GM23338 (cell line): ENCODE measurements at places on chromosomes 6 and 20. TPM values are rescaled to one million over a fixed set of nuclear protein-coding genes. Genes with fewer than 3 reads are reported as not detected.

GRCh38 chr20:63097336-63097831 is 90.6 kb upstream of the BHLHE23 start:
- DNase-seq, result no peak
- H3K27me3 ChIP-seq, result peaks cover 42% of the 10 kb centered on the region
- no peaks in the 10 kb centered on the region for H3K36me3 ChIP-seq
- H3K27ac ChIP-seq, result no peak overlapping the region

DNA sequence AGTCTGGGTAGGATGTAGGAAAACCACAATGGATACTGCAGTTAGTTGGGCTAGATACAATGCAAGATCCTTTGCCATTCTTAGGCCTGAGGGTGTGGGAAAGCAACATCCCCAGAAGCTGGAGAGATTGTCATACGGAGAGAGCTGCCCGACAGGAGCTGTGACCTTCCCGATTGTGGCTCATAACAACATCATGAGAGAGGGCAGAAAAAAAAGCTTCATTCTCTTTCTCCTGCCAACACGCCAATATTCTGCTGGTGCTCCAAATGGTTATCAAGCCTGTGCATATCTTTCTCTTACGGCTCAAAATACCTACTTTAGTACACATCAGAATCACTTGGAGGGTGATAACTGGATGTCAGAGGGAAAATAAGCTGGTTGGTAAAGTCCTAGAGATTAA is 81.1 kb downstream of the IBTK start:
- DNase-seq, result no peak
- no peak overlapping the region for H3K27ac ChIP-seq
- H3K4me1 ChIP-seq, result no peaks in the 10 kb centered on the region
- H3K27me3 ChIP-seq, result no peaks in the 10 kb centered on the region

DNA sequence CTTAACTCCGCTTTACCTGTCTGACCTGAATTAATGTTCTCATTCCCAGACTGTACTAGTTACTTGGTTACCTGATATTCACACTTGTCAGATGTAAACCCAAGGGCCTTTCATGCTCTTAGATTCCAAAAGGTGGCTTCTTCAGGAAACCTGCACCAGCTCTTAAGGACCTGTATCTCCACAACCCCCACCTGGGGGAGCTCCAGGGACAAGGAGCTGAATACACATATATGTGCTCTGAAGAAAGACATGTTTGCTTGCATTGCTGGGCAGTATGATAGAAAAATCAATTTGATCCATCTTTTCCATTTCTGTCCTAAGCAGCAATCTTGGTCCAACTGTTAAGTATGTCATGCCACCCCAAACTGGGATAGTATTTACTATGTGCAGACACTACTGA is 64.8 kb upstream of the POU3F2 start:
- no peaks in the 10 kb centered on the region for H3K4me1 ChIP-seq
- no peaks in the 10 kb centered on the region for H3K27me3 ChIP-seq
- no peaks in the 10 kb centered on the region for H3K36me3 ChIP-seq

DNA sequence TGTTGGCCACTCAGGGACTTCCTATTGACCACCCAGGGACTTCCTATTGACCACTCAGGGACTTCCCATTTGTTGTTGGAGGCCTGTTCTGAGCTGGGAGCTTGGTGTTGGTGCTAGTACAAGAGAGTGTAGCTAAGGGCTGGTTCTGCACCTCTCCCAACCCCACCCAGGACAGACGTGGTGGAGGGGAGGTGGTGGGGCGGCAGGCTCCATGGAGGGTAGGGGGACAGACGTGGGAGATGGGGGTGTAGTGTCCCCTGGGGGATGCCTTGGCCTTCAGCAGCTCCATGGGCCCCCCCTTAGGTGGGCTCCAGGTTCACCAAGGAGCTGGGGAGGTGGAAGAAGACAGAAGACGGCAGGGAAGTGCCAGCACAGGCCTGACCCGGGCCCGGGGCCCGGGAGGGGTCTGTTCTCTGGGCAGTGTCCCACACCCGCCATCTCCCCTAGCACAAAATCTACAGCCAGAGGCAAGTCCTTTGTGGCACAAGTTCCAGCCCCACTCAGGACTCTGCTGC is 33.9 kb downstream of the CHRNA4 start:
- H3K4me1 ChIP-seq, result no peaks in the 10 kb centered on the region; the same call in 1 of the 2 replicates
- H3K36me3 ChIP-seq, result no peaks in the 10 kb centered on the region
- no peak overlapping the region for H3K27ac ChIP-seq
- no peaks in the 10 kb centered on the region for H3K27me3 ChIP-seq

DNA sequence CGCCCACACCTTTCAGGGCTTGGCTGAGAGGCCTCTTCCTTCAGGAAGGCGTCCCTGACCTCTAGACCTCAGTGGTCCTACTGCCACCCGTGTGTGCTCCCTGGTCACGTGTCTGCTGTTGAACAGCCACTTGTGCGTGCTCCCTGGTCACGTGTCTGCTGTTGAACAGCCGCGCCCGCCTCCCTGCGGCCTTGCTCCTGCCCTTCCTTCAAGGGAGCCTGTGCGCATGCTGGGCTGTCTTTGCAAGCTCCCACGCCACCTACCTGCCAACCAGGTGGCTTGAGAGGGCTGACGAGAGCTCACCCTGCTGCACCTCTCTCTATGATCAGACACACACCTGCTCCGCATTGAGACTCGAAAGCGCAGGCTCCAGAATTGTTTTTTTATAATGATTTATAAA is 179.3 kb downstream of the BMP7 start:
- H3K27me3 ChIP-seq, result peaks cover 8% of the 10 kb centered on the region; the same call in 1 of the 2 replicates
- H3K27ac ChIP-seq, result no peak overlapping the region
- H3K36me3 ChIP-seq, result no peaks in the 10 kb centered on the region
- DNase-seq, result no peak
- no peak overlapping the region for H3K4me3 ChIP-seq

DNA sequence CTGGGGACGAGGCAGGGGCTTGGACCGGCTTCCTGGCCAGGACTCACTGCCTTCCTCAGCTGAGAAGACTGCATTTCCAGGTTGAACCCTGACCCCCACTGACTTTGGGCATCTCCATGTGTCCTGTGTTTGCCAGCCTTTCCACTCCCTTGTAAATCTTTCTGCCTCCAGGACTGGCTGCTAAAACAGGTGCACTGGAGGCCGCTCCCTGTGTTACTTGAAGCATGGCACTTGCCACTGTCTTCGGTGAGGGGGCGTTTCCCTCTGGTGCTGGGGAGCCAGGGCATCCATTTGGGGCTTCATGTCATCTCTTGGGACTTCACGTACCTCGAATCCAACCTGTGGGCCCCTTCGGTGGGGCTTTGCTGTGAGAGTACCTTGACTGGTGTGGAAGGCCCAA is 6.7 kb upstream of the RBM38 start:
- H3K27ac ChIP-seq, result no peak overlapping the region
- no peak overlapping the region for H3K4me3 ChIP-seq
- H3K27me3 ChIP-seq, result no peaks in the 10 kb centered on the region
- no peak for DNase-seq

DNA sequence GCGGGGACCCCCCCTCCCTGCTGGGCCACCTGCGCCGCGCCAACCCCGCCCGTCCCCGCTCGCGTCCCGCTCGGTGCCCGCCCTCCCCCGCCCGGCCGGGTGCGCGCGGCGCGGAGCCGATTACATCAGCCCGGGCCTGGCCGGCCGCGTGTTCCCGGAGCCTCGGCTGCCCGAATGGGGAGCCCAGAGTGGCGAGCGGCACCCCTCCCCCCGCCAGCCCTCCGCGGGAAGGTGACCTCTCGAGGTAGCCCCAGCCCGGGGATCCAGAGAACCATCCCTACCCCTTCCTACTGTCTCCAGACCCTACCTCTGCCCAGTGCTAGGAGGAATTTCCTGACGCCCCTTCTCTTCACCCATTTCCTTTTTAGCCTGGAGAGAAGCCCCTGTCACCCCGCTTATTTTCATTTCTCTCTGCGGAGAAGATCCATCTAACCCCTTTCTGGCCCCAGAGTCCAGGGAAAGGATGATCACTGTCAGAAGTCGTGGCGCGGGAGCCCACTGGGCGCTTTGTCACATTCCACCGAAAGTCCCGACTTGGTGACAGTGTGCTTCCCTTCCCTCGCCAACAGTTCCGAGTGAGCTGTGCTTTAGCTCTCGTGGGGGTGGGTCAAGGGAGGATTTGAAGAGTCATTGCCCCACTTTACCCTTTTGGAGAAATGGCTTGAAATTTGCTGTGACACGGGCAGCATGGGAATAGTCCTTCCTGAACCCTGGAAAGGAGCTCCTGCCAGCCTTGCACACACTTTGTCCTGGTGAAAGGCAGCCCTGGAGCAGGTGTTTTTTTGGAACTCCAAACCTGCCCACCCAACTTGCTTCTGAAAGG is 2.1 kb downstream of the VEGFA start:
- peak overlapping the region; percentile 99 for H3K4me3 ChIP-seq
- 0 out of 2 replicates have a peak, but pooled peaks cover under 1% of the 10 kb centered on the region for H3K36me3 ChIP-seq
- peak overlapping the region; percentile 93 for H3K27ac ChIP-seq

The NKX2-4 gene
- total RNA-seq, result 0.35 and 2.1 TPM in 2 replicates

The ABHD16B gene
- total RNA-seq, result not detected in 2 replicates

DNA sequence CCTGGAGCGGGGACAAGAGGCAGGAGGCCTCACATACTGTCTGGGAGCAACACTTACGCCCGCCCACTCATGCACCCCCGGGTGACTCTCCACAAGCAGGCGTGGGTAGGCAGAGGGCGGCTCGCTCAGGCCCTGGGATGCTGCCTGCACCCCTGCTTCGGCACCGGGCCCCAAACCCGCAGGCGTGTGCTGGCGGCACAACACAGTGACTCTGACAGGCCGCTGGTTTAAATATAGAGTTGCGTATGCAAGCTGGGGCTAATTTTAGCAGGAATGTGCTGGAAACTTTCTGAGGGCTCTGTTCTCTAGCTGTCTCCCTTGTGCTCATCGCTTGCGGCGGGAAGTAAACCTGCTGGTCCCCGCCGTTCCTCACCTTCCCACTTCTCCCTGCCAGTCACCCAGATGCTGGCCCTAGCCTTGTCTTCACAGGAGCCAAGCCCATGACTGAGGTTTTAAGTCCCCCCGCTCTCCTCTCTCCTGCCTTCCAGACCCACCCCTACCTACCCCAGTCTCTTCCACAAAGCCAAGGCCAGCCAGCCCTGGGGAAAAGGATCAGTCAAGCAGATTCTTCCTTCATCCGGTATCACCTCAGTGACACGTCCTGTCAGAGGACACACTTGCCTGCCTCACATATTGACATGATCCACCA is 94.5 kb upstream of the FOXP4 start:
- H3K36me3 ChIP-seq, result no peaks in the 10 kb centered on the region
- H3K27ac ChIP-seq, result no peak overlapping the region
- H3K4me3 ChIP-seq, result no peak overlapping the region
- H3K27me3 ChIP-seq, result peaks cover 19% of the 10 kb centered on the region

The WFDC10A gene
- total RNA-seq, result not detected in 2 replicates

The MUC22 gene
- total RNA-seq, result not detected in 2 replicates

DNA sequence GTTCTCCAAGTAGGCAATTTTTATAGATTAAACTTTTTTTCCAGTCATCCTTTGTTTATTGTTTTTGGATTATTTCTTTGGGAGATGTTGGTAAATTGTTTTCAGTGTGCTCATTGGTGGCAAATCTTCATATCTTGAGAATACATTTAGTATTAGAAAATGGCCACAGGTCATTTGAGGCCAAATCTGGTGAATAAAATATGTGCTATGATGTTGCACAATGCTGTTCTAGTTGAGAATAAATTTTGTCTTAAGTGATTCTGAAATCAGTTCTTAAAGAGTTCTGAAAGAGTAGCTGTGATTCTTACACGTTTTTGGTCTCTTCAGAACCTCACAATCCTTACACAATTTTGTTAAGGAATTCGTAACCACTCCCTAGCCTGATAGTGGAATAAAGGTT is 20.1 kb downstream of the CDKAL1 start:
- H3K27ac ChIP-seq, result no peak overlapping the region
- no peaks in the 10 kb centered on the region for H3K36me3 ChIP-seq
- H3K27me3 ChIP-seq, result no peaks in the 10 kb centered on the region
- H3K4me1 ChIP-seq, result no peaks in the 10 kb centered on the region

DNA sequence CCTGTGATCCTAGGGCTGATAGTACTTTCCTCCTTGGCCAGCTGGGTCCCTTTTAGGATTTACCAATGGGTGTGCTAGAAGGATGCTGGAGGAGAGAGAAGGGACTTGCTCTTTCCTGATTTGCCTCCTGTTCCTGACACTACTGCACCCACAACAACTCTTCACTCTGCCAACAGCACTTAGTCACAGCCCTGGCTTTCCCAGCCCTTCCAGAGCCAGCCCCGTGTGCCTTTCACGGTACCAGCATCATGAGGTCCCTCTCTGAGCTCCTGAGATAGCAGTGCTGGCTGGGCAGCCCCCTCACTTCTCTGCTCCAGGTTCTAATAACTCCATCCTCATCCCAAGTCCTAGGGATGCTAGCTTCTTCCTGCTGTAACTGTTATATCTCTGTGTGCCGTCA is 80.9 kb downstream of the DNAH8 start:
- H3K27me3 ChIP-seq, result no peaks in the 10 kb centered on the region
- no peaks in the 10 kb centered on the region; the same call in 1 of the 2 replicates for H3K4me1 ChIP-seq
- no peaks in the 10 kb centered on the region for H3K36me3 ChIP-seq
- no peak for DNase-seq
- no peak overlapping the region for H3K4me3 ChIP-seq
- H3K27ac ChIP-seq, result no peak overlapping the region

The LY6G6F gene
- not detected in 2 replicates for total RNA-seq

- no peak overlapping the region for H3K4me3 ChIP-seq
- H3K4me1 ChIP-seq, result no peaks in the 10 kb centered on the region
- no peaks in the 10 kb centered on the region for H3K27me3 ChIP-seq
- H3K36me3 ChIP-seq, result no peaks in the 10 kb centered on the region
- no peak overlapping the region for H3K27ac ChIP-seq
- no peak for DNase-seq
Measured at GRCh38 chr20:12083269-12083668, 165.6 kb downstream of the BTBD3 start.

DNA sequence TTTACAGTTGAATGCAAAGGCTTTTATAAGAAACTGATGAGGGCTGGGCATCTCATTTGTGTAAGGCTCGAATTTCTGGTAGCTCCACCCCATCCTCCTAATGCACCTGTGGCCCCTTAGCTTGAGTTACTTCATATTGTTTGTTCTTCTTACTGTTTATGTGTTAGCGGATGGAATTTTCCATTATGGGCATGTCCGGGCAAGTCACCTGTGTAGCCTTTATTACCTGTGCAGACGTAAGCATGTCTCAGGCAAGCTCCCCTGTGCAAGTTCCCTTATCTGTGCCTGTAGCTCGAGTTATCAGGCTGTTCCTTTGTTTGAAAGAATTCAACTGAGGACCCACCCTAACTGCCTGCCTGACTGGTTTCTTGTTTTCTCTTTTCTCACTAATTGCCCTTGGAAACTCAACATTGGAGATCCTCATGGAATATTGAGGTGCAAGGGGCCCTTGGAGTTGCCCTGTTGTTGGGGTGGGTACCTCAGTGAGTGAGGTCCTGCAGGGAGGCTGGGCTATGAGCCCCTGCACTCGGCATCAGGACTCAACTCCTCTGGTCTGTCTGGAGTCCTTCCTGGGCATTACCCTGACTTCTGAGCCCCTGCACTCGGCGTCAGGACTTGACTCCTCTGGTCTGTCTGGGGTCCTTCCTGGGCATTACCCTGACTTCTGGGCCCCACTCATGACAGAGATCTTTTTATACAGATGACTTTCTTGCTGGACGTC is 207.9 kb upstream of the SULF2 start:
- peaks cover 15% of the 10 kb centered on the region for H3K36me3 ChIP-seq
- H3K4me3 ChIP-seq, result no peak overlapping the region
- no peak for DNase-seq
- H3K27ac ChIP-seq, result no peak overlapping the region
- peaks cover 9% of the 10 kb centered on the region; the same call in 1 of the 2 replicates for H3K4me1 ChIP-seq

The C6orf52 gene
- 0.47 TPM in 1 of 2 replicates, not detected in the other for total RNA-seq

GRCh38 chr6:143177706-143178105 is 117.0 kb downstream of the AIG1 start:
- H3K27ac ChIP-seq, result no peak overlapping the region
- no peaks in the 10 kb centered on the region for H3K27me3 ChIP-seq
- H3K4me3 ChIP-seq, result no peak overlapping the region
- H3K36me3 ChIP-seq, result 0 out of 2 replicates have a peak, but pooled peaks cover 6% of the 10 kb centered on the region
- no peak for DNase-seq

- H3K4me3 ChIP-seq, result no peak overlapping the region
- no peaks in the 10 kb centered on the region for H3K27me3 ChIP-seq
- H3K27ac ChIP-seq, result peak overlapping the region; percentile 41; the same call in 1 of the 2 replicates
Measured at GRCh38 chr6:593907-594212, 63.0 kb downstream of the HUS1B start.

The CYP21A2 gene
- total RNA-seq, result not detected in 2 replicates

The GUCA1A gene
- 4.0 and 5.2 TPM in 2 replicates for total RNA-seq
